ENCODE measurements at places on chromosomes 3 and 15. TPM values are rescaled to one million over a fixed set of nuclear protein-coding genes. Genes with fewer than 3 reads are reported as not detected.

Gene XYLB
- 5.3 TPM for total RNA-seq

Gene ABHD6
- 14.0 TPM for total RNA-seq

Gene IL5RA
- total RNA-seq, result 0.49 TPM

Gene GPR27
- total RNA-seq, result 6.0 TPM

Gene CD80
- 1.6 TPM for total RNA-seq

Gene KLHL40
- total RNA-seq, result 0.13 TPM

Gene CCDC39
- total RNA-seq, result 0.58 TPM

Gene SLC12A1
- total RNA-seq, result not detected

Gene GOLGA8Q
- total RNA-seq, result 5.6 TPM

Gene SPSB4
- total RNA-seq, result 0.36 TPM

Gene RHOV
- total RNA-seq, result 0.22 TPM

Gene LNP1
- 3.4 TPM for total RNA-seq

Gene LARP6
- 40.7 TPM for total RNA-seq

Gene BNC1
- 0.58 TPM for total RNA-seq

Gene TNIK
- 9.5 TPM for total RNA-seq

Gene HTR3E
- not detected for total RNA-seq

Gene SAMD7
- not detected for total RNA-seq

Gene LMAN1L
- total RNA-seq, result not detected

Gene TRH
- not detected for total RNA-seq

Gene ERICH6
- total RNA-seq, result 0.49 TPM

Gene PRICKLE2
- 34.0 TPM for total RNA-seq

Gene GCSAM
- total RNA-seq, result 0.22 TPM

All from sciatic nerve (tissue), 2 donors.